GM03348 (cell line): ENCODE measurements at places on chromosomes 1 and 21.

DNA sequence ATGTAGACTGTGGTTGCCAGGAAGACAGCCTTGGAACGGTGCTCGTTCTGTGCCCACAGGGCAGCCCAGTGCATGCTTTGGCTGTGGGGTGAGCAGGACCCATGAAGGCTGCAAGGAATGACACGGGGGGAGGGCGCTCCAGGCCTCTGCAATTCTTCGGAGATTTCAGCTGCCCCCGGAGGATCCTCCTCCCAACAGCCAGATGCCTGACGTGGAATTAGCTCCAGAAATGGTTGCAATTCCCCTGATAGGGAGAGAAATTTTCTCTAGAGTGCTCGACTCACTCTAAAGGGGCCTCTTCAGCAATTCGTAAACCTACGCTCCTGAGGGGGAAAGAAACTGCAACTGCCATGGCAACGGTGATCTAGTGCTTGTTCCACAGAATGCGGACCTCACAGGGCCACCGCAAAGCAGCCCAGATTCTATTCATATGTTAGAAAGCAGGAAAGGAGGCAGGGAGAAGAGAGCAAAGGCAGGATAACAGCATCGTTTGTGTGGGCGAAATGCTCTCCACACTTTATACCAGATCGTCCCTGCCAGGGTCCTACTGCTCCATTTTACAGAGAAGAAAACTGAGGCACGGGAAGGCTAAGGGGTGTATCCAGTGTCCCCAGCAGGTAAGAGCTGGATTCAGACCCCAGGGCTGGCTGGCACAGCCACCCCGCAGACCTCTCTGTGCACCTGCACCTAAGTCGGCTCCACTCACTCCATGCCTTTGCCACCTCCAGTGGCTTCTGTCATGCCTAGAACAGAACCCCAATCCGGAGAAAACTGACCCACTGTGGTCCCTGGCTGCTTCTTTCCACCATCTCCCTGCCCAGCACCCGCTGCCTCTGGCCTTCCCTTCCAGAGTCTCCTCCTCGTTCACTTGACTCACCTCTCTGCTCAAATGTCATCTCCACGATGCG, 11.9 kb upstream of the PDE9A start:
- DNase-seq: no peak

GRCh38 chr1:25501235-25502058, 42.0 kb upstream of the LDLRAP1 start:
- peak; percentile 48 for DNase-seq

- DNase-seq: no peak
Observed at GRCh38 chr1:177505905-177506590, 335.3 kb downstream of the BRINP2 start.

DNA sequence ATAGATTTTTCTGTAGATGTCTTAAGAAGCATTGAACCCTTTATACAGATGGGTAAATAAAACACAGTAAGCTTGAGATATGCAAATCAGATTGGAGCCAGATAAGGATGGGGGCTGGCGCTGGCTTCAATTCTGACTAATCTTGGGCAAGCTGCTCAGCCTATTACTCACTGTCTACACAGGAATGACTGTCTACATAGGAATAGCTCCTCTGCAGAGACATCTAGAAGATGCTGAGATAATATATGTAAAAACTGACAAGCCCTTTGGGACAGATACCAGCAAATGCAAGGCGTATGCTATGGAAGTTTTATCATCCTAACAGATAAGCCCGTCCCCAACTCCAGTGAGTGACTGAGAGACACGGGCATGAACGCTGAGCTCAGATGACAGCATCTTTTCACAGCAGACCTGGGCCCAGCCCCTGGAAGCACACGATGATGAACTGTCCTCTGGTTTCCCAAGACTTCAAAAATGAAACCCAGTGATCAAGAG, 1.7 kb downstream of the CLDN14 start:
- peak; percentile 85 for DNase-seq

DNA sequence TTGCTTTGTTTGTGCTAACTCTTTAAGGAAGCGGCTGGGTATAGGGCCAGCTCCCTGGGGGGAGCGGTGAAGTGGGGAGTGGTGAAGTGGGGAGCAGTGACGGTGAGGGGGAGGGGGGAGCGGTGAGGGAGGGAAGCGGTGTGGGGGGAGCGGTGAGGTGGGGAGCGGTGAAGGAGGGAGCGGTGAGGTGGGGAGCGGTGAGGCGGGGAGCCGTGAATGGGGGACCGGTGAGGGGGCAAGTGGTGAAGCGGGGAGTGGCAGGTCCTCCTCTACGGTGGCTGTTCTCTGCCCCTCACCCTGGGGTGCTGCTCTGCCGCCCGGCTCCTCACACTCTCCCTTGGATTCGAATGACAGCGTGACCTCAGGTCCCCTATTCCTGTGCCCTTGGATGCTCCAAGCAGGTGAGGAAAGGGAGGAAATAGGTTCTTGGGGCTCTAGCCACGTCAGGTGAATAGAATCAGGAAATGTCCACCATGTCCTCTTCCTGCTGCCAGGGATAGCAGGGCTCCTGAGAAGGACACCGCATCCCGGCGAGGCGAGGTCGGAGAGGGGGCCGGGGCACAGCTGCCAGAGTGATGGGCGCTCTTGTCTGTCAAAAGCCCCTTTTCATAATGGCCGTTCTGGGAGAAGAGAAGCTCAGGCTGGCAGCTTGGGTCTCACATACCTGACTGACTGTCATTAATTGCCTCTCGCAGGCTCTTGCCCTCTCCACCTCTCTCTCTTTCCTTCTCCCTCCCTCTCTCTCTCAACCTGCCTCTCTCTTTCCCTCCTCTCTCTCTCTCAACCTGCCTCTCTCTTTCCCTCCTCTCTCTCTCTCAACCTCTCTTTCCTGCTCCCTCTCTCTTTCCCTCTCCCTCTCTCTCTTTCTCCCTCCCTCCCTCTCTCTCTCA, 134.2 kb downstream of the PGBD5 start:
- no peak for DNase-seq

DNA sequence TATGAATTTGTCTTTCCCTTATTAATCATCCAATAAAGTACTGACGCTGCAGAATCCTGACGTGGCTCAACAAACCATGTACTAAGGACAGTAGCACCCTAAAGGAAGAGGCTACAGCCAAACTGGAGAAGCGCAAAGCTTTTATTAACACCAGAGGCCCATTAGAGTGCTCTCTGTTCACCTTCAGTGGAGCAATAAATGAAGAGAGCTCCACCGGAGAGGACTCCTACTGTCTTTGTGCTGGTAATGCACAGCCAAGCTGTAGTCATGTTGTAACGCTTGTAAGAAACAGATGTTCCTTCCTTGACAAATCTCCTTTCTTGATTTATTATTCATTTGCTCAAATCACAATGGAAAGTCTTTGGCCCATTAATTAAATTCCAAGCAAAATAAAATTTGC, 220.7 kb upstream of the RRP15 start:
- DNase-seq: no peak

- no peak for DNase-seq
Observed at GRCh38 chr1:219149953-219150352, 23.7 kb upstream of the LYPLAL1 start.

DNA sequence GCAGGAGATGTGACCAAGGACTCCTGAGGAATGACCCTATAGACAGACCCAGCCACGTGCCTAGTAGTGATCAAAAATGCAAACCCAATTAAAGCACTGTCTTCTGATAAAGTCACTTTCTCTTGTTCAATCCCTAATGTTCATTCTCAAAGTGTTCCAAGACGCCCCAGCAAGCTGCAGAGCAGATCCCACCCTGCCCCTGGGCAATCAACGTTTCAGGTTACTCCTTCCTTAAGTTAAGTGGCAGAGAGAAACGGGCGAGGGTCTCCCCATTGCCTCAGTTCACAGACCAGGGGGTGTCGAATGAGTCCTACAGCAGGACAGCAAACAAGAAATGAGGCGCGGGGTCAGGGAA, 699 bp upstream of the RGS2 start:
- no peak for DNase-seq

DNA sequence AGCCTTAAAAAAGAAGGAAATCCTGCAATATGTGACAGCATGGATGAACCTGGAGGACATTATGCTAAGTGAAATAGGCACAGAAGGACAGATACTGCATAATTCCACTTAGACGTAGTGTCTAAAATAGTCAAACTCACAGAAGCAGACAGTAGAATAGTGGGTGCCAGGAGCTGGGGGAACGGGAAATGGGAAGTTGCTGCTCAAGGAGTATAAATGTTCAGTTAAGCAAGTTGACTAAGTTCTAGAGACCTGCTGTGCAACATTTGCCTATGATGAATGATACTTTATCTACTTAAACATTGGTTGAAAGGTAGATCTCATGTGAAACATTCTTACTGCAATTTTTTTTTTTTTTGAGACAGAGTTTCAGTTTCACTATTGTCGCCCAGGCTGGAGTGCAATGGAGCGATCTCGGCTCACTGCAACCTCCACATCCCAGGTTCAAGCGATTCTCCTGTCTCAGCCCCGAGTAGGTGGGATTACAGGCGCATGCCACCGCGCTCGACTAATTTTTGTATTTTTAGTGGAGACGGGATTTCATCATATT, 197.8 kb downstream of the HIVEP3 start:
- DNase-seq: no peak

- DNase-seq: no peak
Observed at GRCh38 chr1:83818916-83819315, 180.0 kb downstream of the TTLL7 start.

DNA sequence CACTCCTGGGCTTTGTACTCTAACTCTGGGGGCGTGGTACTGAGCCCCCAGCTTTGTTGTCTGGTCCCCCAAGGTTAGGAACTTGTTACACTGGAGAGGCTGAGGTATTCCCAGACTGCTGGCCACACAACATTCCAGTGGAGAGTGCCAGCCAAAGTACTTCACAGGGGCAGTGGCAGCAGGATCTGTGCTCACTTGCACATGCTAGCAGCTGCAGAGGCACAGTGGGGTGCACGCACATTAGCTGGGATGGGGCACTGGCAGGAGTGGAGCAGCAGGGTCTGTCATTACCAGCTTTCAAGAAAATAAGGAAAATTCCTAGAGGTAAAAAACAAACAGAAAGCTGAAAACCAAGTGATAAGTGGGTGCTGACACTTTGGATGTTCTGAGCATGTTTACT, 31.0 kb downstream of the ZNF691 start:
- no peak for DNase-seq

- no peak for DNase-seq
Observed at GRCh38 chr21:21067375-21067774, 69.2 kb downstream of the NCAM2 start.

DNA sequence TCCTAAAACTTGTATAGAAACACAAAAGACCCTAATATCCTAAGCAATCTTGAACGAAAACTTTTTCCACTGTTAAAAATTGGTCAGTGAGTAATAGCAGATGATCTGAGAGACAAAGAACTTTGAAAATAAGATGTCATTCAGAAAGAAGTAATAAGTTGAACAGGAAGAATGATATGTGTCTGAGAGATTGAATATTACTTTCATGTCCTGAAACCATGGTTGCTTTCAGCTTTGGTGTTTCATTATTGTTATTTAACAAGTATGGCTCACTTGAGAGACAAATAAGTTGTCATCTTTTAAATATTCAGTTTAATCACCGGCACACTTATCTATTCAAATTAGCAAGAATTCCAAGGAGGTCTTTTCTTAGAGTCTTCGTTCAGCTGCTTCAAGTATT, 11.4 kb downstream of the PRKACB start:
- no peak for DNase-seq

- DNase-seq: peak; percentile 65
Observed at GRCh38 chr1:170967042-170967910, 31.9 kb downstream of the MROH9 start.

- DNase-seq: no peak
Observed at GRCh38 chr1:107824946-107825345, 140.0 kb downstream of the VAV3 start.

- DNase-seq: no peak
Observed at GRCh38 chr1:160652924-160653619, 6.2 kb upstream of the SLAMF1 start.

GRCh38 chr1:21736876-21737275, 46.1 kb downstream of the USP48 start:
- no peak for DNase-seq

DNA sequence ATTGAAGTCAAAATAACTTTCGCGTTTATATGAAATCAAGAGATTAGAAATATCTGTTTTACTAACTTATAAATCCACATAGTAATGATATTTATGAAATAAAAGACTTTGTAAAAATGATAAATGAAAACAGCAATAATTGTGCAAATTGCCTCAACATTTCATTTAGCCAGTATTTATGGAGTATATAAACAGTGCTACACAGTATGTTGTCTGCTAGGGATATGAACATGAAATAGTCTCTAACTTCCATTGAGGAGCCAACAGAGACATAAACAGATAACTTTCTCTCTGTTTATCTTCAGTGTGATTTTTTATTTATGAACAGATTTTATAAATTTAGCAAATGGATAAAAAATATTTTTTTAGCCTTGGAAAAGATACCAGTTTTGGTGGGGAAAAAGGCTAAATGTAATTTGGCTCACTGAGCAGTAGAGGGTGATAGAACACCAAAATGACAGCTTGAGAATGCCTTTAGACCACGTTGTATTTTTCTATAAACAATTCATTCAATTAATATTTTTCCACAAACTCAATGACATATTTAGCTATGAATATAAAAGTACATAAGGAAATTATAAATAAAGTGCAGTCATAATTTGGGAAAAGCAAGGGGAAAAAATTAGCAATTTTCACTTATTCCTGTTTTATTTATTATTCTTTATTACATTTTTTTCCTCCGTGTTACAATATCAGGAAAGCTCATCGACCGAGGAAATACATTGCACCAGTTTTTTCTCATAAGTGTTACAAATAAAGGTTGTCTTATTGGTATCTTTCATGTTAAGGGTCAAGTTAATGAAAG, 47.5 kb upstream of the EEIG2 start:
- DNase-seq: peak; percentile 26

GRCh38 chr21:43740497-43741156, 21.7 kb downstream of the PDXK start:
- DNase-seq: no peak

- no peak for DNase-seq
Observed at GRCh38 chr1:39117899-39118450, 86.5 kb upstream of the MACF1 start.

- no peak for DNase-seq
Observed at GRCh38 chr1:244011786-244012185, 39.3 kb upstream of the ZBTB18 start.

DNA sequence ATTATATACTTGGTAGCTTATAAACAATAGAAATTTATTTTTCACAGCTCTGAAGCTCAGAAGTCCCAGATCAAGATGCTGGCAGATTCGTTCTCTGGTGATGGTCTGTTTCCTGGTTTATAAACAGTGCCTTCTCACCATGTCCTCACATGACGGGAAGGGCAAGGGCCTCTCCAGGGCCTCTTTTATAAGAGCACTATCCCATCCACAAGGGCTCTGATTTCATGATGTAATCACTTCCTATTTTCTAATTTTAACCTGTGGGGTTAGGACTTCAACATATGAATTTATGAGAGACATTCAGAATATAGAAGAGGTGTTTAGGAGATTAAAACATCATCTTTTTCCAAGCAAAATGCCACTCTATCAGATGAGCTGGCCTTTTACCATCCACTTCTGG, 32.1 kb upstream of the PLPPR4 start:
- no peak for DNase-seq

GRCh38 chr1:153752571-153753195, 22.5 kb upstream of the SLC27A3 start:
- DNase-seq: no peak
